SK-N-SH (cell line): ENCODE measurements at places on chromosomes 2 and 18. TPM values are rescaled to one million over a fixed set of nuclear protein-coding genes. Genes with fewer than 3 reads are reported as not detected.

- no peak for DNase-seq
Measured at GRCh38 chr2:63737081-63737751, 104.5 kb upstream of the UGP2 start.

DNA sequence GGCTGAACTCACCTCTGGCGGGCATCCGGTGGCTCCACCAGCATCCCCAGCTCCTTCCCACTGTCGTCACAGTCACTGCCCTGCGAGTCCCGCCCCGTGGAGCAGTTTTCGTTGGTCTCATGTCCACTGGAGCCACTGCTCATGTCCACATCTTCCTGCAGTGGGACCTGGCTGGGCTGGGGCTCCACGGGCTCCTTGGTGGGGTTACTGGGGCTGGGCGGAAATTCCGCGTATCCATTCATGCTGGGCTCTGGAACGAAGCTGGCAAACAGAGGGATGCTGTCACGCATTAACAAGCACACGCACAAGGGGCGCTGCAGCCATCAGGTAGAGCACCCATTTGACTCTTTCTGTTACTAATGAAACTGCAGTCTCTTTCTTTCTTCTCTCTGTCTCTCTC, 10.7 kb downstream of the PER2 start:
- DNase-seq, result no peak

DNA sequence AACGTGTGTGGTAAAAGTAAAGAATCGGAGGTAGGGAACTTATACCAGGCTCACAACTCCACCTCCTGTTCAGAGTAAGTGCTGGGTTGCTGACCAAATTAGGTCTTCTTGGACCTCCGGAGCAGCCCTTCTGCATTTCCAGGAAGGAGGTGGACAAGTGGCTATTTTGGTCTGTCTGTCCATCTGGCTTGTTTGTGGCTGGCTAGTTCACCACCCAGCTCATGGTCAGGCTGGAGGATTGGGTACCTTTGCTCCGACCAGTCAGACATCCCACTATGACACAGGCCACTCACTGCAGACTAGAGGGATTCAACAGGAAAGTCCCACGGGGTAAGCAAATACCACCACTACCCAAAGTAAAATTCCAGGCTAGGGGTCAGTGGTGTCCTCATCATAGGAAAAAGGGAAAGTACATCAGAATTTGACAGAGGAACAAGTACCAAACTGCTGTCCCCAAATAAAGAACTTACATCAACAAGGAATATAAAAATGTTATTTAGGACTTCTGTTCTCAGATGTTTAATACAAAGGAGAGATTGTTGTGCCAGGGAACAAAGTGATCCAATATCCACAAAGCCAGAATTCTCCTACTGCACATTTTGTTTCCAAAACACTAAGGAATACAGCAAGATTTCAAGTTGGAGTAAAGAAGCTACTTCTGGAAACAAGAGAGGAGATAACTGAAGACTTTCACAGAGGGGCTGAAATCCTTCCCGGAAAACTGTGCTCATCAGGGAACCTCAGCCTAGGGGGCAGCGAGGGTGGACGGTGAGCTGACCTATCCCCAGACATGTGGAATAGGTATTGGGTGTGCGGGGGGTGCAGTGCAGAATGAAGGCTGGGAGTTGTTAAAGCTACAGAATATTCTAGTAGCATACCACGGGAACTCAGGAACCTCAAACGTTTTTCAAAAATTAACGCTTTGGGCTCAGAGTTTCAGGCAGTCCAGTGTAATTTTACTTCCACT, 56.9 kb downstream of the BCL2 start:
- no peak for DNase-seq

The VSNL1 gene
- 0.96 and 1.3 TPM in 2 replicates for polyA plus RNA-seq

DNA sequence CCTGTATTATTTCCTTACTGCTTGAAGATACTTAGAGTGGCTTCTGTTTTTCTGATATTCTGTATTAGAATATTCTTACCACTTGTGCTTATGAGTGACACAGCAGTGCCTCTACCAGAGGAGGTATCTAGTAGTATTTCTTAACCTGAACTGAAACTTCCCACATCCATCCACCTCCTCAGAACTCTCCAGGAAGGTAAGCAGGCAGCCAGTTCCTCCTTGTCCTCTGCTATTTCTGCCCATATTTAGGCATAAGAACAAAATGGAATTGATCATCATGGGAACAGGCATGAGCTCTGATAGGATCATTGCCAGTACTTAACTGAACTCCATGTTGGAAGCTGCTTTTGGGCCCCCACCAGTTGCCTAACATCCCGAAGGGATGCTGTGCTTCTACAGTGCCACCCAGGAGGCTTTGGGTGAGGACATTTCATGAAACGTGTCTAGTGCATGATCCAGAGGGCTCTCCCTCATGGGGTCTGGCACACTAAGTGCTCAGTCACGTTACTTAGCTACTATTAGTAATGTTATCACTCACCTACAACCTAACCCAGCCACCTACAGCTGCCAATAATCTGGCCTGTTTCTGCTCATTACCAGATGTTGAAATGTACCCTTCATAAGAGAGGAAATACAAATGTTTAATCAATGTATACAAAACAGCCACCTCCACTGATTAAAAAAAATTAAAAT, 520.7 kb downstream of the EIPR1 start:
- DNase-seq, result no peak

GRCh38 chr2:28162564-28162963, 230.1 kb upstream of the FOSL2 start:
- no peak for DNase-seq

- DNase-seq, result no peak
Measured at GRCh38 chr18:75208836-75209128, 157 bp downstream of the PTGR3 start.

The MARS2 gene
- polyA plus RNA-seq, result 2.4 and 3.0 TPM in 2 replicates

The AGAP1 gene
- 8.8 and 9.4 TPM in 2 replicates for polyA plus RNA-seq

The PRSS56 gene
- not detected in 2 replicates for polyA plus RNA-seq

GRCh38 chr2:143397884-143398614, 268.8 kb downstream of the ARHGAP15 start:
- DNase-seq, result no peak

DNA sequence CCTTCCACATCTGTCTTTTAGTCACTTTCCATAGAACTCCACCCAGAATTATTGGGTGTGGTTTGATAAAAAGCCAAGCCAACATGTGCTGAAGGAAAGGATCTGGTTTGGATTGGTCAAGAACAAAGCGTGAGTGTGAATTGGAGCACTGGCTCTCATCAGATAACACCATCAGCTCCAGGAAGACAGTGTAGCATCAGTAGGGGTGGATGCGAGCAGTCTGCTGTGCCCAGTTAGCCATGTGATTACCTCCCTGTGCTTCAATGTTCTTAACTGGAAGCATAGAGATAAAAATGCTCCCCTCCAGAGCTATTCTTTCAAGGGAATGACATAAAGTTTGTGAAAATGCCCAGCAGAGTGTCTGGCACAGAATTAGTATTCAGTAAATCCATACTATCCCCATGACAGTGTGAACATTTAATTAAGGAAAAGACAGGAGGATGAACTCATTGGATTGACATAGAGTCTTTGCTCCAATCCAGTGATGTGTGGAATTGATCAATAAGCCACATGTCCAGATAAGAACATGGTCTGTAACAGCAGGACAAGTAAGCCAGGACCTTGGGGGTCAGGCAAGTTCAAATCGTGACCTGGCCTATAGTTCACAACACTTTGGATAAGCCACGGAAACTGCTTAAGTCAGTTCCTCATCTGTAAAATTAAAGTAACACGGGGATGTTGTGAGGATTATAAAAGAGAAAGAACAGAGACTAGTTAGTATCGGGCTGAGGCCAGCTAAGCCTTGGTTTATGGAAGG, 68.0 kb downstream of the FAM124B start:
- no peak for DNase-seq

DNA sequence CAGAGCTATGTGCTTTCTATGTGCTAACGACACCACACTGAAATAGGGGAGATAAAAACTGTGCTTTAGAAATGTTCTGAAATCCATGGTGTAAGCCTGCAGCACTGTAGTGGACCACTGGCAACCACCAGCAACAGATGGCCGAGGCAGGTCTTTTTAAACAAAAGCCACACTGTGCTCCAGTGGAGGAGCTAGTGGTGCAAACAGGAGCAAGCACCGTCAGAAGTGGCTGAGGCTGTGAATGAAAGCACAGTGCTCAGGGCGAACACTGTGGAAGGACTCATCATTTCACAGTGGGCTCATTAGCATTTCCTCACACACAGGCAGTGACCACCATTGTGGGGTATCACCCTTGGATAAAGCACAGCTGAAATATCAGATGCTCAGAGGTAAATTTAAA, 22.9 kb upstream of the MTX2 start:
- no peak for DNase-seq

The DSEL gene
- polyA plus RNA-seq, result 3.3 and 4.6 TPM in 2 replicates

The PDE1A gene
- 0.08 and 0.10 TPM in 2 replicates for polyA plus RNA-seq

The SERPINB13 gene
- polyA plus RNA-seq, result not detected in 2 replicates

DNA sequence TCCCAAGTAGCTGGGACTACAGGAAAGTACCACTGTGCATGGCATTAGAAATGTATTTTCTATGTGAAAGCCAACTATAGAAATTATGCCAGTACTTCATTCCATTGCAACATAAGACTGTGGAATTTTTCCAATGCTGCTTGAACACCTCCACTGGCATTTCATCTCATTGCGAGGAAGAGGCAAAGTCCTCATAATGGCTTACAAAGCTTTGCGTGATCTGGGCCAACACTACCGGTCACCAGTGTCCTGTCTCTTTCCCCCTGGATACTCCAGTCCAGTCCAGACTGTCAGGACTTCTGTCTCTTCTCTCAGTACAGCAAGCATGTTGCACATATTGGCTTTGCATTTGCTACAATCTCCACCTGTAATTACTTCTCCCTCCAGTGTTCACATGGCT, 223.5 kb downstream of the GPD2 start:
- DNase-seq, result no peak

DNA sequence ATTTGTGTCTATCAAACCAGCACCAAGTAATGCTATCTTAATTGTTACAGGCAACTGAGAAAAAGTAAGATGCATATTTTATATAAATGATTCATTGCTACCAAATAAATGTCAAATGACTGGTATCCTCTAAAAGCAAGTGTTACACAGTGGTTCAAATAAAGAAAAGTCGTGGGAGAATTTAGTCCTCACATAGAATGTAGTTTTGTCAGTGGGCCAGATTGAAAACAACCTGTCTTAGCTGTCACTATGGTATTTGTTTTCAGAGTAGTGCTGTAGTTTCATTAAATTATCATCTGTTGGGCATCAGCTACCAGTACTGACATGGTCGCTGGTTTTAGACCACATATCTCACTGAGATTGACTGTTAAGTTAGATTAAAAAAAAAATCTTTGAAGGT, 10.2 kb upstream of the EIF2AK3 start:
- DNase-seq, result no peak

- no peak for DNase-seq
Measured at GRCh38 chr2:136894007-136894634, 128.8 kb downstream of the THSD7B start.

The COX7A2L gene
- 77.6 and 82.3 TPM in 2 replicates for polyA plus RNA-seq

- DNase-seq, result no peak
Measured at GRCh38 chr2:16832910-16833309, 167.3 kb upstream of the CYRIA start.

DNA sequence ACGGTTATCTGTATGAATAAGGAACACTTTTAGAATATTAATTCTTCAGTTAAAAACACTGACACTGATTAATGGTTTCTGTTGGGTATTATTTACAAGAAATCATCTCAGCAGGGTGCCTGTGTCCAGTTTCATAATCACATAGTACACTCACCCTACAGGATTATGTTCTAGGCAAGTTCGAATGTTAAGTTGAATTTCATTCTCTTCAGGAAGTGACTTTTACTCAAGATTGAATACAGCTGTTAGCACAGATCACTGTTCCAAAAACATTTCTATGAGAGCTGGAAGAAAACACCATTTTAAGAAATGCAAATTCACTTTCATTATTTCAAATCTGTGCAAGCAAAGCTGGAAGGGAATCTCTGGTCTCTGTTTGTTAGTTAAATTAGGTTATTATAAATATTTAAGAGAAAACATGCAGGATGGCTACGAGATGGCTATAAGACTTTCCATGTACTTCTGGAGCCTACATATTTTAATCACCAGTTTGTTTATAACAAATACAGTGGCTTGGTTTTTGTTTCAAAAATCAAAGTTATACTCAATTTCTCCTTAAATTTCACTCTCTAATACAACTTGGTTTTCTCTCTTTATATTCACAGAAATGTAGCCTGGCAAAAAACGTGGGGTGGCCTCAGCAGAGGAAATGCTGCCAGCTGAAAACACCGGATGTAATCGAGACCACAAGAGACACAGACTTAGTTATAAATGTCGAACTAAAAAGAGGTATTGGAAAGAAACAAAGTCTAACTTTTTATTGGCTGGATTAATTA, 65.8 kb downstream of the RBMS1 start:
- no peak for DNase-seq

The IL37 gene
- not detected in 2 replicates for polyA plus RNA-seq

DNA sequence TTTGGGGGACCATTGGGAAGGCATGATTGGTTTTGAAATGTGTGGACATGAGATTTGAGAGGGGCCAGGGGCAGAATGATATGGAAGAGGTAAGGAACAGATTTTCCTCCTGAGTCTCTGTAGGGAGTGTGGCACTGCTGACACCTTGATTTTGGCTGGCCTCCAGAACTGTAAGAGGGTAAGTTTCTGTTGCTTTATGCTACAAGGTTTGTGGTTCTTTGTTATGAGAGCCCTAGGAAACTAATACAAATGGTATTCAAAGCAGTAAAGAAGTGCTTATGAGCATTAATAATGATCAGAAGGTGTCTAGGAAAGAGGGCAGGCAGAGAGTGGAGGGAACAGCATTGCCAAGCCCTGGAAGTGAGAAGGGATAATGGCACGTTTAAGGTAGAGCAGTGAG, 574.3 kb upstream of the NXPH2 start:
- no peak for DNase-seq

The REG3A gene
- polyA plus RNA-seq, result not detected in 2 replicates

DNA sequence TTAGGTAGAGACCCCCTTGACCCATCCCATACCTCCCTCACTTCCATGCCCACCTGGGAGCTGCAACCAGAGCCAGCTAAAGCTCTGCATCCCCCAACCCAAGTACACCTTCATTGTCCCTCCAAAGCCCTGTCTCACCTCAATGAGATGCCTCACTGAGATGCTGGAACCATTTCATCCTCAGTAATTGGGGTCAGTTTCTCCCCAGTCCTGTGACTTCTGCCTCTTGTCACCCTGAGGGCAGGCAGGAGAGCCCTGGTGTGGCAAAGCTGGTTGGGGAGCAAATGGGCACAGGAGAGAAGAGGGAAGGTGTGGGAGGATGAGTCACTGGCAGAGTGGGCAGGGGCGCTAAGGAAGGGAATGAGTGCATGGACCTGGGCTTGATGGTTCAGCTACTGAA, 27.9 kb upstream of the NT5DC4 start:
- no peak for DNase-seq

The MTERF4 gene
- 31.0 and 43.3 TPM in 2 replicates for polyA plus RNA-seq

- no peak for DNase-seq
Measured at GRCh38 chr2:129754831-129755230, 224.6 kb upstream of the RAB6C start.

GRCh38 chr2:64414736-64415435, 39.1 kb upstream of the LGALSL start:
- no peak for DNase-seq

GRCh38 chr2:105308382-105309146, 21.0 kb downstream of the TGFBRAP1 start:
- DNase-seq, result no peak

The DTNA gene
- polyA plus RNA-seq, result 7.9 and 12.8 TPM in 2 replicates

The ALK gene
- 0.30 and 0.55 TPM in 2 replicates for polyA plus RNA-seq

The XDH gene
- polyA plus RNA-seq, result 0.33 and 0.50 TPM in 2 replicates

The C2orf66 gene
- polyA plus RNA-seq, result 0.64 and 0.71 TPM in 2 replicates
